ENCODE measurements at places on chromosomes 7 and 10.

GRCh38 chr7:142603870-142604448 lies 145.3 kb upstream of the PRSS1 start:
- DNase-seq, result peak; percentile 76

GRCh38 chr10:15035385-15036301 lies 8.1 kb upstream of the OLAH start:
- no peak for DNase-seq

DNA sequence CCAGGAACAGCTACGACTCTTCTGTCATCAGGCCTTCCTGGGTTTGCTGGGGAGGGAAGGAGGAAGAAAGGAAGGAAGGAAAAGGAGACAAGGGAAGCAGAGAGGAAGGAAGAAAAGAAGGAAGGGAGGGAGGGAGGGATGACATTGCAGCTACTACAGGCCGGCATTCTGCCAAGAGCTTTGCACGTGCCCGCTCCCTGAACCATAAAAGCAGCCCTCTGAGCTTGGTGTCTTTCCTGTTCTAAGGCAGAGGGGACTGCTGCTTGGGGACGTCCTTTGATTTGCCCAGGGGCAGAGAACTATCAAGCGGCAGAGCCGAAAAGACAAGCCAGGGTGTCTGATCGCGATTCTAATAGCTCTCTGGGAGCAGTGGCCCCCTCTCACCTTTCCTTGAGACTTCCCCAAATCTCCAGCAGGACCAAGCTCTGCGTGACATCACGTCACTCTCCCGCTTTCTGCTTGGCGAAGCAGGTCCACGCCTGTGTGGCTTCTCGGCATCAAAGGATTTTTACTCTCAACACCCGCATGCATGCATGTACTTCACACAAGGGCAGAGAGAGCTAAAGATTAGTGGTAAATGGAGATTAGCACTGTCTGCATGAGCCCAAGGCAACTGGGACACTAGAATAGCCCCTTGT lies 167.8 kb upstream of the AUTS2 start:
- no peak for DNase-seq

DNA sequence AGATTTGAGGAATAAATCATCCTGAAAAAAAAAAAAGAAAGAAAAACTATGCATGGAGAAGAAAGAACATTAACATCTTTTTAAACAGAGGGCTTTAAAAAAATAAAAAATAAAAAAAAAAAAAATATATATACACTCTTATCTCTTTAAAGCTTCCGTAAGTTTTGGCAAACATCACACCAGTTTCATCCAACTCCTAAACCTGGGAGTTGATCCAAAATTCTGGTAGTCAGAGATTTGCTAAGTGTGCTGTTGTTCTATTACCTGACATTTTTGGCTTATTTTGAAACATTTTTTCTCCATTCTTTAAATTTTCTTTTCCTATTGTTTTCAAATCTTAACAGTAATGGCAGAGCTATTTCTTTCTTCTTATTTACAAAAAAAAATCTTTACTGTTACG lies 273.1 kb downstream of the AGMO start:
- DNase-seq, result no peak

- no peak for DNase-seq
Measured at GRCh38 chr7:147251751-147252325, 1135.2 kb downstream of the CNTNAP2 start.

DNA sequence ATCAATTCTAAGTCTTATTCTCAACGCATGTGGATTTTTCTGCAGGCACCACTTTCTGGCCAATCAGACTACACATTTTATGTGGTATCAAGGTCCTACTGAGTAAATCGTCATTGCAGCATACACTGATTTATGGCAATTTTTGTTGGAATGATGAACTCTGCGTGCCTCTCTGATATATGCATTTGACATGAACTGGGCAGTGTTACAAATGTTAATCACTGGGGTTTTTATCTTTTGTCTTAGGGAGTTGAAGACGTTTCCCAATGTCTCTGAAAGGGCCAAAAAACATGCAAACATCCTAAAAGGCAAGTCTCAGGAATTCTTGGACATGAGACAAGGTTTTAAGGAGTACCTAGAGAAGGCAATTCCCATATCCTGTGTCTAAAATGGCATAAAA lies 809.5 kb upstream of the CELF2 start:
- no peak for DNase-seq

GRCh38 chr7:101912716-101913110 lies 95.3 kb downstream of the CUX1 start:
- no peak for DNase-seq

- DNase-seq, result no peak
Measured at GRCh38 chr7:5681979-5682546, 99.4 kb downstream of the RNF216 start.

DNA sequence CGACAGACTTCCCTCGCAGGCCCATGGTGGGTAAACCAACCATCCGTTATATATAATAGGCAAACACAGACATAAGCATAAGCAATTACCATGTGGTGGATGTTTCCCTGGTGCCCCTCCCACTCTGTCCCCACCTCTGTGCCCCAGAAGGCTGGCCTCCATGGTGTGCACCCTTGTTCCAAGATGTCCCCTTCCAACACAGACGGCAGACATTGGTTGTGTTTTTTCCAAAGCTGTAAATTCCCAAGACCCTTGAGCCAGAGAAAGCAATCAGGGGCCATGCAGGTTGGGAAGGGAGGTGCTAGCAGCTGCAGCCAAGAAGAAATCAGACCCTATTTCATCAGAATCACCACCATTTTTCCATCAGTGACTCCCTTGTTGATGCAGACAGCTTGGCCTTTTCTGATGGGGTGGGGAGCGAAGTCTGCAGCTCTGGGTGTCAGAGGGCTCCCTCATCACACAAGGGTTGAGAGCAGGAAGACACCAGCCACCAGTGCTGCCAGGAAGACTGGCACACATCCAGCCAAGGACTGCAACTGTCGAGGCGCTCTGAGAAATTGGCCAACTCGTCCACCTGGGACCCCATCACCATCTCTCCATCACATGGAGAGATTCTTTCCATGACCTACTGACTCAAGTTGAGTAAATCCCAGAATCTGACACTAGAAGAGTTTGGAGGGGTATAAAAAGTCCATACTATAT lies 86.8 kb upstream of the CHST15 start:
- no peak for DNase-seq

- DNase-seq, result no peak
Measured at GRCh38 chr10:43316988-43317387, 50.1 kb upstream of the RASGEF1A start.

DNA sequence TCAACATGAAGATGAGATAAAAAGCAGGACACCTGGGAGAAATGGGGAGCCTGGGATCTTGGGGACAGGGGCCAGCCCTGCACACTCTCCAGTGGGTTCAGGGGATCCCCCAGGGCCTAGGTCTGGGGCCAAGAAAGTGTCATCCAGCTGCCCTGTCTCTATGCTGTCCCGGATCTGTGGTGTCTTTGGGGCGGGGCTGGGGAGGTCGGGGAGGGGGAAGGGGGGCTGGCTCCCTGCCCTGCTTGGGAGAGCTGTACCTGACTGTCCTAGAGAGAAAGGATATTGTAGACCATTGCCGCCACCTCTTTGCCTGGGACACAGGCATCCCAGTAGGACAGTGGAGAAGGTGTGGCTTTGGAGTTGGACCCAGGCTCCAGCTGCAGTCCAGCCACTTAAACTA lies 7.0 kb upstream of the SPACDR start:
- DNase-seq, result no peak

DNA sequence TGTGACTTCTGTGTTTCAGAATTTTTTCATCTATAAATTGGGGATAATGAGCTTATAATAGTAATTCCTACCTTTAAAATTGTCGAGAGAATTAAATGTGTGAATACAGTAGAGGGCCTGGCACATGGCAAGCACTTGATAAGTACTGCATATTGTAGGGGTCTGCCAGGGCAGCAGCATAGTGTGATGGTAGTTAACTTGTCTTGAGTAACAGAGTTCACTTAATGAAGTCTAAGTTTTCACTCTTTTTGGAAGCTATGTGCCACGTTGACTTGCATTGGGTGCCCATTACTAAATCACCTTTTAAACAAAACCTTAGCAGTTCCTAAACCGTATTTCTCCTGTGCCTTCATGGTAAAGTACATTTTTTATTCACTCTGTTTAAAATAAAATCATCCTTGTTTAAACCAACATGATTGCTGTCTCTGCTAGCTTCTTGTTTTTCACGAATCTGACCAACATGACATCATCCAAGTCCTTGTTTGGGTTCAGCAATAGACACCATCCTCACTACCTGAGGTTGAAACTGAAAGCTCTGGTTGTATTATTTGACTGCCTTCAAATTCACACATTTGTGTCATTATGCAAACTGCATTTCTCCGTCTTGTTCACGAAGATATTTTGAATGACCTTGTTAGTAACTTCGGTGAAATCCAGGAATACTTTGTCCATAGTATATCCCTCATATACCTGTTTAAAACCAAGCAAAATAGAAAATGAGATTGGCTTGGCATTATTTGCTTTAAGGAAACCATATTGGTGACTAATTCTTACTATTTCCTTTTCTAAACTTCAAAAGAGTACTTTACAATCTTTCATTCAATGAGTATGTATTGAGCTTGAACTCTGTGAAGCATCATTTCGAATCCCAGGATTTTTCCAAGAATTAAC lies 340.2 kb downstream of the SUGCT start:
- DNase-seq, result no peak

- no peak for DNase-seq
Measured at GRCh38 chr7:36048141-36048901, 104.7 kb upstream of the EEPD1 start.

- DNase-seq, result no peak
Measured at GRCh38 chr10:70540789-70541360, 61.7 kb downstream of the PRF1 start.

GRCh38 chr10:119665901-119666708 lies 14.9 kb downstream of the BAG3 start:
- DNase-seq, result no peak

- DNase-seq, result no peak
Measured at GRCh38 chr10:32556783-32557395, 110.9 kb downstream of the CCDC7 start.

DNA sequence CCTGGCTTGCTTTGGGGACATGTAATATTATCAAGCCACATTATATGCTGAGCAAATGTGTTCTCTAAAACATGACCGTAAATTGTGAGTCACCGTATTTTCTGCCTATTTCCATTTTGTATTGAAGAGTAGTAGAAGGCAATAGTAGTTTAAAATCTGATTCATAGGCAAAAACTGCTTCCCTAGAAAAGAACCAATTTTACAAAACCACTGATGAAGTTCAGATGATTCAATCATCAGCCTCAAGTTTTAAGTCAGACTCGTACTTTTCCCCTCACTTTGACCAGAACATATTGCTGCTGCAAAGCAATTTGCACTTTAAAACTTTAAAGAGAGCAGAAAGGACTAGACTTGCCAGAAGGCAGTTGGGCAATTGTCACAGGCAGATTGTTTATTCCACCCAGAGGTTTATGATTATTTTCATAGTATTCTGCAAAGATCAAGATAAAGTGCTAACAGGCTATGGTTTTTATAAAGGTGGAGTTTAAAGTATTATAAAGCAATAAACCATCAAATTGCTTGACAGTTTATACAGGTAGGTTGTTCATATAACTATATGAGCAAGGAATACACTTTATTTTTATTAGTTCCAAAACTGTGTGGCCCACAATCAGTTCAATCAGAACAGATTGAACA lies 168.2 kb downstream of the ETV1 start:
- DNase-seq, result no peak

Data from NCI-H1930 (cell line).